T-cell (primary cell): ENCODE measurements at places on chromosomes 7 and 10. TPM values are rescaled to one million over a fixed set of nuclear protein-coding genes. Genes with fewer than 3 reads are reported as not detected.

DNA sequence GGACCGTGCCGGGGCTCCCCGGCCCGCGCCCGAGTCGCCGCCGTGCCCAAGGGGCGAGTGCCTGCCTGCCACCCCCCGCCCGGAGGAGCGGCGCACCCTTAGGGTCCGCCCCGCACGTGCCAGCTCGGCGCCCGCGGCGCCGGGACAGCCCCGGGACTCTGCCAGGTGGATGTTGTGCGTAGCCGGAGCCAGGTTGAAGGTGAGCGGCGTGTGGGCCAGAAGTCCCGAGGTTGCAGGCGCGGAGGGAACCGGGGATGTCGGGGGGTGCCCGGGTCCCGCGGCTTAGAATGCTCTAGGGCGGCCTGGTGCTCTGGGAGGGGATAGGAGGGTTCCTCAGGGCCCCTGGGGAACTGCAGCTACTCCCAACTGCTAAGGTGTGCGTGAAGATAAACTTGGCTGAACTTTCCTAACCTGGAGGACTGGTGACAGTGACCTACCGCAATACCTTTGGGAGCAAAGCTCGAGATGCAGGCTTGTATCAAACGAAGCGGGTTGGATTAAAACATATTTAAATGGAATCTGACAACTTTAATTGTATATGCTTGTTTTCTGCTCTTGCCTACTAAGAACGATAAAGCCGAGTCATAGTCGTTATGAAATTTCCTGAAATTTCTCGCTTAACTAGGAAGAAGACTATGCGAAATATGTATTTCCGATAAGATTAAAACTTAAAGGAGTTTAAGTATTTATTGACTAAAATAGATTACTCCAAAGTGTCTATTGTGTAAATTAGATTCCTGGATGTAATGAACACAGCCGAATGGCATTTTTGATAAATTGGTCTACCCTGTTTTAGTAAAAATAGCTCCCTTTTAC lies at the start of gene CUX1:
TSS of gene CUX1 (plus strand) at position 156 of the 816 bp plus-strand sequence. CDS start at position 170, 14 bp downstream.
- peak; percentile 6 for DNase-seq

DNA sequence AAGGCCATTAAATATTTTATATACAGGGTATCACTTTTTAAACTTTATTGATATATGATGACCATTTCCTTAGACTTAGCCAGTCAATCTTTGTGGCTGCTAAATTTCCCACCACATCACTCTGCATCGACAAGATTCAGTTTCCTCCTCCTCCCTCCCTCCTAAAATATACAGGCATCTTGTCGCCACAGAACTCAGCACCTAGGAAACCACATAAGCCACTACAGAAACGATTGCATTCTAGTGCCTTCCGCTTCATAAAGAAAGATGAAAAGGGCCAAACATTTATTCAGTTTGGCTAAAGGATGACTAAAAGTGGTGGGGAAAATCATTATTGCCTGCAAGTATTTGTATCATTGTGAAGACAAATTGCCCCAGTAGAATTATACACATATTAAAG lies 30.7 kb downstream of the ERCC6 start:
- no peak for DNase-seq

- no peak for DNase-seq
Observed at GRCh38 chr7:147033641-147034040, 917.0 kb downstream of the CNTNAP2 start.

DNA sequence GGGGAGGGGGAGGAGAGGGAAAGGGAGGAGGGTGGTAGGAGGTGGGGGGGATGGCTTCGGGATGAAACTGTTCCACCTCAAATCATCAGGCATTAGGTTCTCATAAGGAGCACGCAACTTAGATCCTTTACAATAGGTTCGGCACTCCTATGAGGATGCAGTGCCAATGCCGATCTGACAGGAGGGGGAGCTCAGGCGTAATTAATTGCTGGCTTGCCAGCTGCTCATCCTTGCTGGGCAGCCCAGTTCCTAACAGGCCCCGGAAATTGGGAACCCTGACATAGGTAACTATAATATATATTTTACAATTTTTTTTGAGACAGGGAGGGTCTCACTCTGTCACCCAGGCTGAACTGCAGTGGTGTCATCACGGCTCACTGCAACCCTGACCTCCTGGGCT lies 118.8 kb upstream of the SFMBT2 start:
- no peak for DNase-seq

Gene CRYGN
- not detected for total RNA-seq
